ENCODE measurements at places on chromosomes 3 and 15. TPM values are rescaled to one million over a fixed set of nuclear protein-coding genes. Genes with fewer than 3 reads are reported as not detected.
A peak's percentile ranks its signal among the peaks of the same experiment; 100 is the strongest.

The TCF12 gene
- total RNA-seq, result 102 TPM

DNA sequence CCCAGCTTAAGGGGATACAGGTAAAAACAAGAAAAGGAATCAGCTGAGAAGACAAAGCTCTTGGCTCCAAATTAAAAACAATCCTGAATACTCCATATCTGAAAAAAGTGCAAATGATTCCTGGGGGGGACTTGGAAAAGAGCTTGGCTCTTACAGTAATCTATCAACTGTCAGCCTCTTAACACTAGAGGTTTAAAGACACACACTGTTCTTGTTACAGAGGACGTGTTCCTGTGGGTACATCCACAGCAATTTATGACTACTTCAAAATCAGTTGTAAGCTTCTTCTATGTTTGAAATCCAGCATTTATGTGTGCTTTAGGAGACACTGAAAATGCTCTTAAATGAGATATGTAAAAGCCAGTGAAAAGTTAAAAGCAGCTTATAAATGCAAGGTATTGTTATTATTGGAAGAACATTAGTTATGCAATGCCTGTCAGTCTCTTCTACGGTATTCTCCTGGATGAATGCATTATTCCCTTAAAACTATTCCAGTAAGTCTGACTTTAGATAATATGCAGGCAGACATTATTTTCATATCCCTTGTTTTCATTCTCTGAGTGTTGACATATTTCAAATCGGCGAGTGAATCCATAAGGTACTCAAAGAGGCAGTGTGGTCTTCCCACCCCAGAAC, 408.4 kb upstream of the ADAMTS9 start:
- DNase-seq, result no peak

- DNase-seq, result no peak
Measured at GRCh38 chr3:148455098-148455497, 242.6 kb upstream of the AGTR1 start.

GRCh38 chr3:194738254-194739093, 52.8 kb downstream of the FAM43A start:
- no peak for DNase-seq

- peak; percentile 30 for DNase-seq
Measured at GRCh38 chr3:177050501-177051237, 146.6 kb downstream of the TBL1XR1 start.

GRCh38 chr3:175200391-175201095, 341.4 kb downstream of the NAALADL2 start:
- no peak for DNase-seq

DNA sequence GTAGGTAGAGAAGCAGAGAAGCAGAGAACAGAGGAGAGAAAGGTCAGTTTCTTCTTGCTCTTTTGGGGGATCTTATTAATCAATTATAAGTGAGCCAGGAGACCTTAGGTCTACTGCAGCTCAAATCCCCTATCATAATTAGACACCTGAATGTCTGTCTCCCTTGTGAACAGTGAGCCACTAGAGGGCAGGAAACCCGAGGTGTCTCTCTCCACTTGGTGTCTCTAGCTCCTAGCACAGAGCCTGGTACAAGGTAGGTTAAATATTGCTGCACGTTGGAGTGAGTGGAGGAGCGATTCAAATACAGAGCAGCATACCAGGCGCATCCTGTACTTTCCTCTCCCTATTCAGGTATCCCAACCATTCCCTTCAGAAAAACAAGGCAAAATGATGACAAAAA, 2.0 kb upstream of the ST8SIA2 start:
- DNase-seq, result no peak

DNA sequence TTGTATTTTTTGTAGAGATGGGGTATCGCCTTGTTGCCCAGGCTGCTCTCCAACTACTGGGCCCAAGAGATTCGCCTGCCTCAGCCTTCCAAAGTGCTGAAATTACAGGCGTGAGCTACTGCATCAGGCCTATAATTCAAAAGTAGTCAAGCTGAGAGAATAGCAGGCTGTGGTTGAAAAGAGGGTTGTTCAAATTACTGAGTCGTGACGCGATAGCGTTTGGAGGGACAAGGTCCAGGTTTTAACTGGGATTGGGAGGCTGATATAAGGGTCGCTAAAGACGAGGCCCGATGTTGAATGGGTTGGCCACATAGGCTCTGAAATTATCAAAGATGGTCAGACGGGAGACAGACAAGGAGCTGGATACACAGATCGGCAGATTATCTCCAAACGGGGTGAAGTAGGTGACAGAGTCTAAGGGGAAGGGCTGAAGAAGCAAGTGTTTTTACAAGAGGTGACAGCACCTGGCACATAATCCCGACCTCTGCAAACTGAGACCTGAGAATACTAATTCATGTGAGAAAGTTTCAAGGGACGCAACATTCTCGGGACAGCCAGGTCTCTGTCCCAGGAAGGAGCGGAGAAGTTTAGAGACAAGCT, 759 bp upstream of the ARID3B start:
- DNase-seq, result no peak

DNA sequence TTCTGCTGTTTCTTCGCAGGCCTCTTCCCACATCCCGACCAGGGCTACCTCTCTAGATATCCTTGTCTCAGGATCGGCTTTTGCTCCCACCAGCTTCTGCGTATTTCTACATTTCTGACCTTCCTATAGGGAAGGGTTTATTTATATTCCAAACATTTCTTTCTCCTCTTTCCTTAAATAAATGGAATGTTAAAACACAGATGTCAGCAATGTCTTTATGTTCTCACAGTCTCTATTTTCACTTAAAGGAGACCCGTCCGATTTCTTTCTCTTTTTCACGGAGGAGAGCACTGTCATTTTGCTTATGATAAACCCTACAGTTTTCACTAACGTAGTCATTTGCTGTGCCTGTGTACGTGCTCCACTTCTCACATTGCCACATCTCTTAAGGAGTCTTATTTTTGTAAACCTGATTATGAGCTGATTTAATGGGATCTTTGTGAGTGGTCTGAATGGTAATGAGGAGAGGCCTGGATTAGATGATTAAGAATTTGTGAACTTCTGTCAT, 630 bp downstream of the KIF15 start:
- peak; percentile 4 for DNase-seq

The DNASE1L3 gene
- not detected for total RNA-seq

- no peak for DNase-seq
Measured at GRCh38 chr3:127670229-127670559, 2.6 kb upstream of the ABTB1 start.

GRCh38 chr3:88984256-88984655, 123.2 kb upstream of the EPHA3 start:
- DNase-seq, result no peak

The PGBD4 gene
- total RNA-seq, result 2.3 TPM

GRCh38 chr3:41650406-41650805, 311.5 kb downstream of the ULK4 start:
- no peak for DNase-seq

- no peak for DNase-seq
Measured at GRCh38 chr15:75553659-75554058, 25.5 kb downstream of the PTPN9 start.

GRCh38 chr15:89383365-89384175, 48.9 kb upstream of the POLG start:
- no peak for DNase-seq

DNA sequence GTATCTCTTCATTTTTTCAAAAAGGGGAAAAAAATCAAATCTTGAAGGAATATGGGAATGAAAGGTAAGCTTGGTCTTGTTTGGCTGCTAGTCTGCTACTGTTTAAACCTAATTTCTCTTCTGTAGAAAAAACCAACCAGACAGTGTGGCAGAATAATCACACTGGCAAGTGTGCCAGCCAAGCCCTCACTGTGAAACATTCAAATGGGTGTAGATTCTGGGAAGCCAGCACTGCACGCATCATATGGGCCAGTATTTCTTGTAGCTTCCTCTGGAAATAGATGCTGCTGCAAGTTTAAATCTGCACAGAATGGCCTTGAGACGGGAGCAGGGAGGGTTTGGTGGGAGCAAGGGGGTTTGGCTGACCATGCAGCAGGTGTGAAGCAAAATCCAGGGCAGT, 62.1 kb downstream of the POMGNT2 start:
- DNase-seq, result no peak

The A4GNT gene
- not detected for total RNA-seq

GRCh38 chr15:24848050-24848449, 106.7 kb upstream of the SNRPN start:
- DNase-seq, result no peak

- no peak for DNase-seq
Measured at GRCh38 chr3:155807823-155808222, 1.7 kb upstream of the C3orf33 start.

The CYP1A1 gene
- 0.15 TPM for total RNA-seq

DNA sequence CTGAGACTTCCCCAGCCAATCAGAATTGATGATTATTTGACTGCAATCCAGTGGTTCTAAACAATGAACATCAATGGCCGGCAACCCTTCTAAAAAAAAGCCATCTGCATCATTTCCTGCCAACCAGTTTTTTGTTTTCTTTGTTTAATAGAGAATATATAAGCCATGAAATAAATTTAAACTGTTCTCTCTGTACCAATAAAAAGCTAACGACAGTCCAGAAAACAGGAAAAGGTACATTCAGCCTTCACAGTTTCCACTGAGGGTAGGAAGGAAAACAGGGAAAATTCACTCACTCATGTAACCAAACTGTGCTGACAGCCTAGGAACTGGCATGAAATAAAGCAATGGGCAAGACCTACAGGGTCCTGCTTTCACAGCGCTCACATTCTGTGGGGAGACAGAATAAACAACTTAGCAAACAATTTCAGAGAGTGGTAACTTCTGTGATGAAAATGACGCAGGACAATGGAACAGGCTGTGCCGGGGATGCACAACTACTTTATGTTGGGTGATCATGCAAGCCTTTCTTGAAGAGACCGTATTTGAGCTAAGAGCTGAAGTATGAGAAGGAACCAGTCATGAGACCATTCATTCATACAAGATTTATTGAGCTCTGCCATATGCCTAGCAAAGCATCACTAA, 630.1 kb downstream of the MAGI1 start:
- DNase-seq, result no peak

The MOBP gene
- total RNA-seq, result not detected

DNA sequence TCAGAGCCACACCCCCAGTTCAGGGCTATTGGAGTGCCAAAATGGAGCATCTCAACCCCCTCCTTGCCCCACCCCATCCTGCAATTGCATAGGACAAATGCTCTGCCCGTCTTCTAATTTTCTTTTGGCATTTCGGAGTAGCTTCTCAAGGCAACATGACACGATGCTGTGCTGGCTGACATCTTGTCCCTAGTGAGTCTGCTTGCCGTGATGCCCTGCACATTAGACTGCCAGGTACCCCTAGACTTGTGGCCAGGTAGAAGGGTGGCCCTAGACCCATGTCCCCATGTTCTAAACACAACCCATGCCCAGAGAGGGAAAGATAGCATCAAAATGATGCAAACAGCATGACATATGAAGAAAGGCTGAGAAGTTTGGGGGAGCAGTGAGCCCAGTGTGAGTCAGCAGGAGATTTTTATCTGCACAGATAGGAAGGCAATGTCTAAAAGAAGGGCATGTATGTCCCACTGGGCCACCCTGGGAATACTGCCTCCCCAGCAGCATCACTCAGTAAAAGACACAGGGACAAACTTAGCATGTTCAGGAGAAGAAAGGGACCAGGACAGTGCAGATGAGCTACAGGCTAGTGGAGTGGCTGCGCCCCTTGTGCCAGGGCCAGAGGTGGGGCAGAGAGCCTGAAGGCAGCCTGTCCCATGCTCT, 36.8 kb downstream of the CA12 start:
- no peak for DNase-seq

The RTP3 gene
- not detected for total RNA-seq

The FSD2 gene
- not detected for total RNA-seq

DNA sequence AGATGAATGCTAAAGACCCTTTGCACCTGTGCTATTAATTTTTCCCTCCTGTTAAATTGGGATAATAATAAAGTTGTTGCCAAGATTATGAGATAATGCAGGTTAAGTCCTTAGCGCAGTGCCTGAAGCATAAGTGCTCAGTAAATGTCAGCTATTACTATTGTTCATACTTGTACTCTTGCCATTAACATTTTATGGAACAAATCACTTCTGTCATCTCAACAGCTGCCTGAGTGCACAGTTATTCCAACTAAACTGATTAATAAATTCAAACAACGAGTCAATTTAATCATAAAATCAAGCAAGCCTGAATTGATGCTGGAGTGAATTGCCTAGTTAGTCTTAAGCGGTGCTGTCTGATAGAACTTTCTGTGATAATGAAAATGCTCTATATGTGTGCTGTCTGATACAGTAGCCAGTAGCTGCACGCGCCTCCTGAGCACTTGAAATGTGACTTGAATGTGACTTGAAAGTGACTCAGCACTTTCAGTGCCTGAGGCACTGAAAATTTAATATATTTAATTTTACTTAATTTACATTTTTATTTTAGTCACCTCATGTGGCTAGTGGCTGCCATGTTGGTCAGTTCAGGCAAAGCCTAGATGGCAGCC, 198.7 kb upstream of the PFN2 start:
- DNase-seq, result no peak

DNA sequence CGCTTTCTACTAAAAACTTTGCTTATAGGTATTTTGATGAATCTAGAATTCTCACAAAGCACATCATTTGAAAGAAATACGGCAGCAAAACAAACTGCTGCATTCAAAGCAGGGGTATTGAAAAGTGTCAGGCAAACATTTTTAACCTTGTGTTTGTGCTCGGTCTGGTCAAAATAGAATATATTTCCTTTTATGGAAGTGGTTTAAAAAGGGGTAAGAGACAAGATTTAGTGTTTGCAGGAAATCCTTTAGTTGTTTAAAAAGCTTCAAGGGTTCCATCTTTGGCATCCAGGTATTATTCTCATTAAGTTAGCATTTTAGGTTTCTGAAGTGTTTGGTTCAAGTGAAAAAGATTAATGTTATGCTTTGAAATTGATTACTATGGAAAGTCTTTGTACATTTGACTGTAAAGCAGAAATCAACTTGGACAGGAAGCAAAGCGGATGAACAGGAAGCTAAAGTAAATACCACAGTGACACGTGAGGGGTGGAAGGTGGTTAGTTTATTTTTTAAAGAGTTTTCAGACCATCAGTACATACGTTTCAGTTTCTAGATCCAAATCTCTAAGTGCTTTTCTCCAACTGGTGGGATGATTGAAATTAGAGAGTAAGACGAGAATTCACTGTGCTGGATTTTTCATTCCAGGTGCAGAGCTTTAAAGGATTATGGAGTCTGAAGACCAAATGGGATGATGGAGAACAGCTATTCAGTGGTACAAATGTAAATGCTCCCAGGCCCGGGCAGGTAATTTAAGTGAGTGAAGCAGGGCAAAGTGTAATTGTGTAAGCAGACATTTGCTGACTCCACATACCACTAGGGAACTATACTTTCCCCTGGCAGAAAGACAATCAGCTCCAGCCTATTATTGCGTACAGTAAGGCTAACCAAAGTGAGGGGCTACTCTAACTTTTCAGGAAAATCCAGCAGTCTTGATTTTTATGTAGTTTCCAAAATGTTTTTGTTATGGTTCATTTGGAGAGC, 341.8 kb upstream of the TBL1XR1 start:
- DNase-seq, result no peak

- no peak for DNase-seq
Measured at GRCh38 chr15:50302581-50302980, 37.1 kb upstream of the HDC start.

The C3orf22 gene
- not detected for total RNA-seq

- DNase-seq, result no peak
Measured at GRCh38 chr15:77657634-77658238, 25.0 kb upstream of the LINGO1 start.

- no peak for DNase-seq
Measured at GRCh38 chr3:47895241-47895640, 92.3 kb downstream of the DHX30 start.

The MYRIP gene
- 0.59 TPM for total RNA-seq

The PTPRG gene
- total RNA-seq, result 0.74 TPM

- DNase-seq, result no peak
Measured at GRCh38 chr15:92130244-92130643, 263.4 kb upstream of the ST8SIA2 start.
